Prostate gland (tissue), 2 donors: ENCODE measurements at places on chromosomes 11 and 22. TPM values are rescaled to one million over a fixed set of nuclear protein-coding genes. Genes with fewer than 3 reads are reported as not detected.

DNA sequence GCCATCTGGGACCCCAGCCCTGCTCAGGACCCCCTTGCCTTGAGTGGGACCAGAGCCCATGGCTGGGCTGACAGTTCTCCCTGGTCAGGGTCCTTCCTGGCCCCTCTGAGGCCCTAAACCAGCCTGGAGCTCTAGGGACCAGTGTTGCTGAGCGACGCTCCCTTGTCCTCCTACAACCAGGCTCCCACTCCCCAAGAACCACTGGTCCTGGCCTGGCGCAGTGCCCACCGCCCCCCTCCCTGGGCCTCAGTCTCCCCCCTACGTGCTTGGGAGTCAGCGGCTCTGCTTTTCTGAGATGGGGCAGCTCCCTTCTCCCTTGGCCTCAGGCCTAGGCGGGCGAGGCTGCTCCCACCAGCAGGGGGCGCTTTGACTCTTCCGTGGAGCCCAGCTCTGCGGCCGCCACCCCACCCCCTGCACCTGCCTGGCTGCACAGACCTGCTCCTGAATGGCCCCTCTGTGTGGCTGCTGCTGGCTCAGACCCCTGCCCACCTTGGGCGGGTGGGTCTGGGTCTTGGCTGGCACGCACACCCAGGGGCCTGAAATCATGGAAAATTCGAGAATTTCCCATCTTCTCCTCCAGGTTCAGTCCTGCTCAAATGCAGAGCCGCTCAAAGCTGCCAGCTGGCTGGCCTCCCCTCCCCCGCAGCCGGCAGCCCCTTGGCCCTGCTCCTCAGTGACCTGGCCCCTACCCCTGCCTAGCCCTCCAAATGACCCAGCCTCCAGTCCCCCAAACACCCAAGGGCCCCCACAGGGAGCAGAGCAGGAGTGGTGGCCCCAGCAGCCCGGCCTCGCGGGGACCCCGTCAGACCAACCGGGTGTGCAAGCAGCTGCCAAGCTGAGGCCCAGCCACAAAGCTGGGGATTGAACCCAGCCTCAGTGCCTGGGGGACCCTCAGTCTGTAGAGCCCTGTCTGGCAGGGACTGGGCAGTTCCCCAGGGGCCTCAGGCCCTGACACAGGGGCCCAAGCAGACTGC, 9.1 kb downstream of the PRR33 start:
- H3K4me3 ChIP-seq = no peak overlapping the region
- no peaks in the 10 kb centered on the region for H3K36me3 ChIP-seq
- H3K27ac ChIP-seq = no peak overlapping the region
- no peaks in the 10 kb centered on the region for H3K4me1 ChIP-seq

DNA sequence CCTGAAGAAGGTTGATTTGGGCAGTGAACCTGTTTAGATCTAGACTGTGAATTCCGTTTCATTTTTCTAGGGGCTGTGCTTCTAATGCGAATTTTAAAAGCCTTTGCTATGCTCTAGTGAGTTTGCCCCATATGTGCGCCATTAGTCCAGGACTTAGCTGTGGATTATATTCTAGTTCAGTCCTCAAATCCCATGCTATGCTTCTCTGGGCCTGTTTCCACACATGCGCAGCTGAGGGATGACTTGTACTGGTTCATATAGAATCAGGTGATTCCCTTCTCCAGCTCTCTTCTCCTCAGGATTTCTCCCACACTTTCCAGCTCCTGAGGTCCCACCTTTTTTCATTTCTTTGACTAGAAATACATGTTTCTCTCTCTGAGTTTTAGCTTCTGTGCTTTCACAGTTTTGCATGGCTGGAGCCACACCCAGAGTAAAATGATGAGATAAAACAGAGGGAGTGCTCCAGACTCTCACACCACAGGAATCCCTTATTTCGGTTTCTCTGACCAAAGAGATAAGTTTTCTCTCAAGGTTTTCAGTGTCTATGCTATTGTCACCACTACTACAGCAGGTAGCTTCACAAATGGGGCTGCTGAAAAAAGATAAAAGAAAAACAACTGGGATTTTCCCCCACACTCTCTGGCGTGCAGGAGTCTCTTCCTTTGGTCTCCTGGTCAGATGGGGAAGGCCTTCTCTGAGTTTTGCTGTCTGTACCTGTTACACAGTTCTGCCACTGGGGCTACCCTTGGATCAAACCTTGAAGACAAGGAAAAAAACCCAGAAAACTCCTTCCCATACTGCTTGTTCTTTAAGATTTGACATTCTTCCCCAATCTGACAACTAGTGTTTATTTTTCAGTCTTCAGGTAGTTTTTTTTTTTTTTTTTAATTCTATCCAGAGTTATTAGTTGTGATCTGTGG, 96.2 kb upstream of the TEAD1 start:
- no peak for DNase-seq
- no peaks in the 10 kb centered on the region for H3K27me3 ChIP-seq
- no peak overlapping the region for H3K27ac ChIP-seq
- H3K4me1 ChIP-seq = no peaks in the 10 kb centered on the region

Gene TSSK2
- not detected for total RNA-seq

Gene UBQLN3
- 2.8 TPM for total RNA-seq

Gene FGF3
- not detected for total RNA-seq

Gene COX8A
- 597 TPM for total RNA-seq

Gene P2RY2
- 3.5 TPM for total RNA-seq

Gene MAJIN
- not detected for total RNA-seq

- no peak overlapping the region for H3K4me3 ChIP-seq
- peak overlapping the region; percentile 65 for H3K27ac ChIP-seq
- H3K36me3 ChIP-seq = peaks cover 5% of the 10 kb centered on the region
These were observed 15.0 kb downstream of the RBX1 start for GRCh38 chr22:40965936-40966725.

DNA sequence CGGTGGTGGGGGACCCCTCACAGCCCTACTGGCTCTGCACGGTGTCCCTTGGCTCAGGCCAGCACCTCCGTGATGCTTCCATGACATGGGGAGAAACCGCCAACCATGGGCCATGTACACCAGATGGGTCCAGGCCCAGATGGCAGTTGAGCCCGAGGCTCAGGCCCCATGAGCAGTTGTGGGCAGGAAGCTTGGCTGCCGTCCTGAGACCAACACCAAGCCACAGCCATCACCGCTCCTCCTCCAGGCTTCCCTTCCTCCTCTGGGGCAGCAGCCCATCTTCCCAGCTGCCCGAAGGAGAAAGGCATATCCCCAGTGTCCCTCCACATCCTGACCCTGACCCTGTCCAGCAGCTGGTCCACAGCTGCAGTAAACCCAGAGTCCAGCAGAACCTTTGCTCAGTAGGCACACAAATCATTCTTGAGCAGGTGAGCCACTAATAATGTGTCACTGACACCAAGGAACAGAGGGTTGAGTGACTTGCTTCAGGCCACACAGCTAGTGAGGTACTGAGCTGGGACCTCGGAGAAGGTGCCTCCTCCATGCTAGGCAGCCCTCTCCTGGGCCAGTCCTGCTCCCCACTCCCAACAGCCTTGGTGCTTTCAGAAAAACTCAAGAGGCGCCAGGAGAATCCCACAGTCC, 204.9 kb downstream of the CTTN start:
- no peaks in the 10 kb centered on the region for H3K36me3 ChIP-seq
- H3K4me3 ChIP-seq = no peak overlapping the region
- H3K27ac ChIP-seq = no peak overlapping the region
- no peaks in the 10 kb centered on the region for H3K27me3 ChIP-seq
- H3K4me1 ChIP-seq = no peaks in the 10 kb centered on the region

GRCh38 chr22:28148816-28149465, 229.9 kb upstream of the PITPNB start:
- no peaks in the 10 kb centered on the region for H3K4me1 ChIP-seq
- DNase-seq = no peak
- no peaks in the 10 kb centered on the region for H3K27me3 ChIP-seq
- H3K27ac ChIP-seq = no peak overlapping the region

DNA sequence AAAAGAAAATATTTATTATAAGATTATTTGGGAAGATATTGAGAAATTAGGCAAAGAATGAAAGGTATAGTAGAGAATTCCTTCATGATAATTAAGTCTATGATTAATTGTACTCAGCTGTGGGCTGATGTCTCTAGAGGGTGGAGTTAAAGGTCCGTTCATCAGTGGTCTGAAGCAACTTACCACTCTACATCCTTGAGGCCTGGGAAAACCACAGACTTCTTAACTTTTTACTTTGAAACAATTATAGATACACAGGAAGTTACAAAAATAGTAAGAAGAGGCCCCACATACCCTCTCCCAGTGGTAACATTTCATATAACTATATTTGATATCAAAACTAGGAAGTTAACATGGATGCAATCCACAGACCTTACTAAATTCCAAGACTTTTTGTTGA, 167.0 kb upstream of the NECTIN1 start:
- H3K27me3 ChIP-seq = peaks cover 3% of the 10 kb centered on the region
- no peaks in the 10 kb centered on the region for H3K36me3 ChIP-seq
- no peak overlapping the region for H3K4me3 ChIP-seq
- no peaks in the 10 kb centered on the region for H3K4me1 ChIP-seq
- H3K27ac ChIP-seq = no peak overlapping the region
- DNase-seq = no peak

GRCh38 chr22:46105494-46106278, 44.6 kb upstream of the PPARA start:
- H3K27me3 ChIP-seq = no peaks in the 10 kb centered on the region
- H3K36me3 ChIP-seq = peaks cover 7% of the 10 kb centered on the region
- DNase-seq = peak; percentile 87
- H3K4me3 ChIP-seq = no peak overlapping the region

DNA sequence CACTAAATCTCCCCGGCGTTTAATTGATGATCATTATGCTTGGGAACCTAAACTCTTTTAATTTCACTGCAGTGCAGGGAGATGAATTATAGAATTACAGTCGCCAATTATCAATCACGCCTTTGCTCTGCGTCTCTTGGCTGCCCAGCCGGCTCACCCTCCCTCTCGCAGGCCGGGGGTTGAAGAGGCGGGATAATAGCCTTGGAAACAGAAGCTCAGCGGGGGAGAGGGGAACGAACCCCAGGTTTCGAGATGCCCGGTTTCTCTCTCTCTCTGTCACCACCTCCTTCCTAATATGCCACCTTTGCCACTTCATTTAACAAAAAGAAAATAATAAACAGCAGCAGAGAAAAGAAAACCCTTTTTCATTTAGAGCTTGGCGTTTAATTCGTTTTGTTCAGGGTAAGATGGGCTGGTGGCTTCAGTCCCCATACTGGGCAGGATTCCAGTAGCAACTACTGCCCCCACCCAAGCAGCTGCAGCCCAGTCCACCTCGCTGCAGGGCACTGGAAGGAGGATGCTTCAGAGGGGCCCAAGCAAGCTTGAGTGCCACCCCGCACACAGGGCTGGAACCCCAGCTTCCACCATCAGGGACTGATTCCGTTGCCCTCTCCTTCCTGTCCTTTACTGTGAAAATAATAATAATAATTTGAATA, 271.7 kb downstream of the BUD13 start:
- DNase-seq = no peak
- peaks cover 12% of the 10 kb centered on the region for H3K27me3 ChIP-seq
- H3K27ac ChIP-seq = no peak overlapping the region
- H3K4me3 ChIP-seq = no peak overlapping the region

Gene YPEL1
- total RNA-seq = 16.2 TPM
